Stimulated activated CD4-positive, alpha-beta T cell treated with anti-CD3 and anti-CD28 coated beads, TNF-alpha, amount 100 ng/mL, for 48 hours (primary cell): ENCODE measurements at places on chromosomes 4 and X.

DNA sequence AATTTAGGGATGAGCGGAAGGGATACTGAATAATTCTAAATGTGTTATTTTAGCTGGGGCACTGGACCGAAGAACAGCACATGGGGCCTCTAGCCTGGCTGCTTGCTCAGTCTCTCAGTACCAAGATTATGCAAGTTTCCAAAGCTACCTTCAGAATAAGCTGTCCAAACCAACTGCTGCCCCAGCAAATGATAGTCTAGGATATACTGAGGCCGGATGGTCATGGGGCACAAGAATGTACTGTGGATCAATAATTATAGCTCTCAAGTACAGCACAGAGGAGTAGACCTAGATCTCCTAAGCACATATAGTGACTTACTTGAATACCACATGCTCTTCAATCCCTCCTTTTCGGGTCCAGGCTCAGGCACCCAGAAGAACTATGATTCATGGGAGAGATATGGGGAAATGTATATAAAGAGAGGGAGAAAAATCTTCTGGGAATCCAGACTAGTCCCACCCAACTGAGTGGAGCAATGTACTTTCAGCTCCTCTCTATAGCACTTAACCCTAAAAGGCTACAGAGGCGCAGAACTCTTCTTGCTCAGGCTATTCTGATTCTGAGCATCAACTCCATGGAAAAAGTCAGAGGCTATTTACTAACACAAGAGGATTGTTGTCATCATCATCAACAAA is 160.3 kb upstream of the GPC4 start:
- DNase-seq = no peak

DNA sequence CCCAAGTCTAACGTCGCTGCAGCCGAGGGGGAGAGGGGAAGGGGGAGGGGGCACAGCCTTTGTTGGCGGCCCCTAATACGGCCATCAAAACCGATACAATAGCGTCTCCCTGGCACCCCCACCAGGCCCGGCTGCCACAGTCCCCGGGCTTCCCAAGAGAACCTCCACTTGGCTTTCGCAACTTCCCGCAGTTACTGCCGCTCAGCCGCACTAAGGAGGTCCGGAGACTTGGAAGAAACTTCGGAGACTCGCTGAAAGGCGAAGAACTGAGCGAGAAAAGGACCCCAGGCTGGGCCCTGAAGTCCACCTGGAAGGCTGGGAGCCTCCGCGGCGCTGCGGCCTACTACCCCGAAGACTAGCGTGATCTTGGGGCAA is 2.8 kb downstream of the NKX6-1 start:
- no peak for DNase-seq

- no peak for DNase-seq
Measured at GRCh38 chrX:13000301-13000811, 25.4 kb downstream of the TMSB4X start.

- DNase-seq = no peak
Measured at GRCh38 chr4:181948839-181949382, 294.3 kb upstream of the TENM3 start.

- no peak for DNase-seq
Measured at GRCh38 chr4:19832411-19832810, 419.3 kb upstream of the SLIT2 start.

- DNase-seq = no peak
Measured at GRCh38 chr4:26031704-26032103, 117.7 kb downstream of the SMIM20 start.

- no peak for DNase-seq
Measured at GRCh38 chrX:825991-826390, 195.4 kb downstream of the SHOX start.

- DNase-seq = no peak
Measured at GRCh38 chr4:68469482-68469881, 22.2 kb downstream of the TMPRSS11E start.

GRCh38 chrX:154411981-154412340 is 622 bp downstream of the TAFAZZIN start:
- no peak for DNase-seq

GRCh38 chr4:146458594-146458993 is 63.1 kb downstream of the SLC10A7 start:
- no peak for DNase-seq

DNA sequence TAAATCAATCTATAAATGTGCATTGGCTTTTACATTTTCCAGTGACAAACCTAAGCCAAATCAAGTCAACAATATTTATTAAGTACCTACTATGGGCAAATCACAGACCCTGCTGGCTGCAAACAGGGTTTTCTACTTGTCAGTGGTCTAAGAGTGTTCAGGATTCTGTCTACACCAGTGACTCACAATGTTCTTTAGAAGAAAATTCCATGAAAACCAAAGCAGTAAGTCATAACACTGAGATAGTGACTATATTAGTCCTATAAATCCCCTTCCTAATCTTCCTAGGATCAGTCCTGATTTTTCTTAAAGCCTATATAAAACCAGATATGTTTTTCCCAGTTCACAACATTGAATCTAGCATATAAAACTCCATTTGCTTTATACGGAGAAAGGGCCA is 69.7 kb downstream of the PPP3CA start:
- DNase-seq = no peak

GRCh38 chr4:83490876-83491450 is 6.1 kb upstream of the ABRAXAS1 start:
- DNase-seq = no peak

DNA sequence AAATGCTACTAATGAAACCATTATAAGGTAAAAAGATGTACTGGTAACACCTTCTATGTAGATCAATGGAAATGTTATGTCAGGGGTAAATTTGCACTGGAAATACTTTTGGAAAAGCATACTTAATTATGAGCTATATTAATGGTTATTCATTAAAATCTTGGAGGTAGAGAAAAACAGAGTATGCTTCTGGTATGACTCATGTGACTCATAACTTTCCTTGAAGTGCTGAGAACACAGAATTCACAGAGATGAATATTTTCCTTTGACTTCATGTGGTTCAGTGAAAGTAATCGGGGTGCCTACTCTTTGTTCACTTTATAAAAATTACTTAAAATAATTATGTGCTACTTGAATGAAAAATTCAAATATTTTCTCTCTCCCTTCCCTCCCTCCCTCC is 254.2 kb downstream of the KCTD8 start:
- DNase-seq = no peak

GRCh38 chr4:135508006-135508714 is 1306.6 kb upstream of the PABPC4L start:
- no peak for DNase-seq

GRCh38 chr4:52157641-52158316 is 106.7 kb downstream of the SPATA18 start:
- DNase-seq = no peak

- DNase-seq = no peak
Measured at GRCh38 chr4:42391981-42392380, 5.3 kb upstream of the SHISA3 start.

GRCh38 chr4:81923140-81923539 is 450.7 kb downstream of the HNRNPD start:
- DNase-seq = no peak

DNA sequence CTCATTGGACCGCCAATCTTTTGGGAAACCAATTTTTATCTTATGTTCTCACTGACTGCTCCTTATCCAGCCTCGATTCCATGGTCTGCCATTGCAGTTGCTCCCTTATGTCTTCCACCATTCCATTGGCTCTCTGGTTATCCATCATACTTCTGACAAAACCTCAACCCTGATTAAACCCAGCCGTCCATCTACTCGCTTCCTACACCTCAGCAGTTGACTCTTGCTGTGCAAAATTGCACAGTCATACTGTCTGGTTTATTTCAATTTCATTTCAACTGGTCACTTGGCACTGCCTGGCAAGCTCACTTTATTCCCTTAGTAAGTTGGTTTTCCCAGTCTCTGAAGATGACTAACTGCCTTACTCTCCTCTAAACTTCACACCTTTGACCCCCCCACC is 26.2 kb downstream of the ARL9 start:
- DNase-seq = no peak
